ENCODE measurements at places on chromosomes 16 and 17.

DNA sequence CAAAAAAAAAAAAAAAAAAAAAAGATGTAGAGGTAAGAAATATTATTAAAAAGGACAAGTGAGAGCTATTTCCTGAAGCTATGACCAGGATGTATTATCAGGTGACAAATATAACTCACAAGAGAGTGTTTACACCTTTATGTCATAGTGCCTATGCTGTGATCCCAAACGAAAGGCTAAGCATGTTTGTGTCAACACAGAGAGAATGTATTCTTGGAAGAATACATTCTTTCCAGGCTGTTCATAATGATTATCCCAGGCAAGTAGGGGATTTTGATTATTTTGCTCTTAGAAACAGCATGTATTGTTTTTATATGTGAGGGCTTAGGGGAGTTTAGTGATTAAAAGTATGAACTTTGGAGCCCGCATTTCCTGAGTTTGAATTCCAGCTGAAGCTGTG lies 175.0 kb downstream of the SPECC1 start:
- no peak for DNase-seq

- DNase-seq, result peak; percentile 53
These were observed 16.7 kb upstream of the TOB1 start for GRCh38 chr17:50882851-50883250.

DNA sequence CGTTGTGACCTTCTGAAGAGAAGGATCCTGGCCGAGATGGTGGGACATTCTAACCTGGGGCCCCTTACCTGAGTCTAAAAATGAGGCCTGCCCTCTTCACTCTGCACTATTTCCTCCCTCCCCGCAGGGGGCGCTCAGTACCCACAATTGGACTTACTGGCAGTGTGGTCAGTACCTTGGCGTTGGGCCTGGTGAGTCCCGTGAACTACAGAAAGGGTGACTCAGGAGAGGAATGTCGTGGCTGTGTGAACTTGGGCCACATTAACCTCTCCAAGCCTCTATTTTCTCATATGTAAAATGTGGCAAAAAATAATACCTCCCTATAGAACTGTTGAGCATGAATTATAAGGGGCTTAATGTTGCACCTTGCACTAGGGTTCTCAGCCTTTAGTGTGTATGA lies 3.9 kb downstream of the RSAD1 start:
- peak; percentile 85 for DNase-seq

DNA sequence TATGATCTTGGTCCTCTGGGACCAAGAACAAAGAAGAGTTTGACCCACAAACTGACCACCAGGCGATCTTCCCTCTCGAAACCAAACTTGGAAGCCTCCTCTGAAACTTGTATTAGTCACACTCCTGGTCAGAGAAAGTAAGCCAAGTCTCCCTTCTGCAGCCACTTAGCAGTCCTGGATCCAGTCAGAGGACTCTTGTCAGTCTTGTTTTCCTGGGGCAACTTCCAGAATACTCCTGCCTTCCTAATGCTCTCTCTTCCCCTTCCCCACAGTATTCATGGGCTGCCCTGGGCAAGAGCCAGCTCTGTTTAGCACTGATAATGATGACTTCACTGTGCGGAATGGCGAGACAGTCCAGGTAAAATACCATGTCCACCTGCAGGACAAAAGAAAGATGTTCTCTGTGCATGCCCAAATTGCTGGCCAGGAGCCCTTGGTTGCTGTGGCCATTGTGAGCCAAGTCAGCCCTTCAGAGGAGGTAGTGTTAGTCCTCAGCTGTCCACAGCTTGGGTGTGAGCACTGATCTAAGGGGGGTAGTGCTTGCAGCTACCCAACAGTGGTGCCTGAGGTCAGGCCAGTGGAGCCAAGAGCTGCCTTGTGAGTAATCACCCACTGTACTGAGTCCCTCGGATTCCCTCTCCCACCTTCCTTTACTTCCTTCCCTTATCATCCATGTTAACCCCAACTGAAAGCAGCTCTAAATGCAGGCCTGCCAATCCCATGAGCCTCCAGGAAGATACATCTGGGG lies 31.2 kb downstream of the CDH3 start:
- DNase-seq, result no peak

DNA sequence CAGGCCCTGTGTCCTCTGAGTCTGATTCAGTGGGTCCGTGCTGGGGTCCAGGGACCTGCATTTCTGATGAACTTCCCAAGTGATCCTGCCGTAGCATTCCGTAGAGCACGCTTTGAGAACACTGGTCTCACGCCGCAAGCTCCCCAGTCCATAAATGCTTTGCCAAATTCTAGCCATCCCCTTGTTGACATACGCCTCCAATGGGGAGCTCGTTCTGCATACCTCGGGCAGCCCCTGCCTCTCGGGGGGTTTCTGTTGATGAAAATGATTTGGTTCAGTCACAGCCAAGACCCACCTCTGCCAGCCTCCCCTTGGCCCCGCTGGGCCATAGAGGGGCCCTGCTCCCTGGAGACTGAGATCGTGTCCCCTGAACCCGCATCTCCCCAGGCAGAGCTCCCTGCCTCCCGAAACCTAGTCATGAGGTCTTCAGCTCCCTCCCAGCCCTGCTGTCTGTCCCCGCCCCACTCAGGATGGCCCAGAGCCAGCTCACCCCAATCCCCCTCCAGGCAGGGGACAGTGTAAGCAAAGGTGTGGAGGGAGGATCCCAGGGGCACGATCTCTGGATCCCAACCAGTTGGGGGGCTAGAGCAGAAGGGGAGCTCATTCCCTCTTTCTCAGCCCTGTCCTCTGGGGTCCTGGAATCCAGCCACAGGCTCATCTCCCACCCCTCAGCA lies 16.2 kb upstream of the SPNS2 start:
- no peak for DNase-seq

- peak; percentile 47 for DNase-seq
These were observed 709 bp upstream of the CD300LG start for GRCh38 chr17:43846221-43846712.

- DNase-seq, result no peak
These were observed 11.8 kb downstream of the CCDC92B start for GRCh38 chr17:2737693-2738092.

All from amniotic stem cell (primary cell).